GM23248 (cell line): ENCODE measurements at places on chromosomes 5 and 9. TPM values are rescaled to one million over a fixed set of nuclear protein-coding genes. Genes with fewer than 3 reads are reported as not detected.

GRCh38 chr5:158140120-158140731, 281.3 kb upstream of the CLINT1 start:
- no peaks in the 10 kb centered on the region for H3K36me3 ChIP-seq
- peaks cover 41% of the 10 kb centered on the region for H3K4me1 ChIP-seq
- H3K4me3 ChIP-seq, result no peak overlapping the region
- H3K27ac ChIP-seq, result peak overlapping the region; percentile 81

- no peak for DNase-seq
- no peak overlapping the region for H3K27ac ChIP-seq
- H3K36me3 ChIP-seq, result no peaks in the 10 kb centered on the region
- H3K27me3 ChIP-seq, result no peaks in the 10 kb centered on the region
Observed at GRCh38 chr5:40502736-40503135, 177.0 kb upstream of the PTGER4 start.

DNA sequence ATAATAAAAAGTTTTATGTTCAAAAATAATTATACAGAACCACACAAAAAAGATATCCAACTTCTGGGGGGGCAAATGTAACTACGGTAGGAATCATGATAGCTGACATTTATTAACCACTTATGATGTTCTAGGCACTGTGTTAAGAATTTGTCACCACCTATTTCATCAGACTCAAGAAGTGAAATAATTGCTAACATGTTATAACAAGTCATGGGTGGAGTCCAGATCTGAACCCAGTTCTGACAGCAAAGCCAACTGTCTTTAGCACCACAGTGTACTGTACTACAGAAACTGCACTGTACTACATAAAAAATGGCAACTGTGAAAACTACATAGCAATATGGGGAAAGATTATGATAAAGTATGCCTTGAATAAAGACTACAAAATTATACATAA, 3.0 kb upstream of the SAP30L start:
- H3K36me3 ChIP-seq, result peaks cover 4% of the 10 kb centered on the region; the same call in 1 of the 2 replicates
- no peak for DNase-seq
- no peak overlapping the region for H3K27ac ChIP-seq

- no peak overlapping the region for H3K4me3 ChIP-seq
- no peak for DNase-seq
- H3K36me3 ChIP-seq, result no peaks in the 10 kb centered on the region
- H3K4me1 ChIP-seq, result peaks cover 31% of the 10 kb centered on the region
- H3K27me3 ChIP-seq, result no peaks in the 10 kb centered on the region
Observed at GRCh38 chr9:35938474-35939356, 19.2 kb downstream of the OR2S2 start.

GRCh38 chr9:1882711-1883403, 132.3 kb upstream of the SMARCA2 start:
- no peak for DNase-seq
- no peaks in the 10 kb centered on the region for H3K4me1 ChIP-seq
- no peaks in the 10 kb centered on the region for H3K36me3 ChIP-seq
- no peak overlapping the region for H3K4me3 ChIP-seq

- DNase-seq, result no peak
- H3K27ac ChIP-seq, result no peak overlapping the region
- H3K27me3 ChIP-seq, result no peaks in the 10 kb centered on the region
- no peaks in the 10 kb centered on the region for H3K4me1 ChIP-seq
- H3K4me3 ChIP-seq, result no peak overlapping the region
Observed at GRCh38 chr5:44847206-44847852, 38.6 kb downstream of the MRPS30 start.

- no peak for DNase-seq
- H3K27ac ChIP-seq, result no peak overlapping the region
- H3K4me1 ChIP-seq, result no peaks in the 10 kb centered on the region
- H3K36me3 ChIP-seq, result no peaks in the 10 kb centered on the region
- no peak overlapping the region for H3K4me3 ChIP-seq
Observed at GRCh38 chr5:133556551-133556950, 55.8 kb downstream of the FSTL4 start.

GRCh38 chr5:124477062-124477461, 269.4 kb downstream of the ZNF608 start:
- no peak overlapping the region for H3K27ac ChIP-seq
- H3K36me3 ChIP-seq, result no peaks in the 10 kb centered on the region
- H3K4me1 ChIP-seq, result no peaks in the 10 kb centered on the region
- DNase-seq, result no peak
- no peak overlapping the region for H3K4me3 ChIP-seq

The MVB12B gene
- 5.5 and 8.3 TPM in 2 replicates for total RNA-seq

The LCN1 gene
- total RNA-seq, result not detected in 2 replicates

The ALDH1A1 gene
- not detected in 2 replicates for total RNA-seq

The PCDHGA5 gene
- 0.86 and 1.3 TPM in 2 replicates for total RNA-seq

DNA sequence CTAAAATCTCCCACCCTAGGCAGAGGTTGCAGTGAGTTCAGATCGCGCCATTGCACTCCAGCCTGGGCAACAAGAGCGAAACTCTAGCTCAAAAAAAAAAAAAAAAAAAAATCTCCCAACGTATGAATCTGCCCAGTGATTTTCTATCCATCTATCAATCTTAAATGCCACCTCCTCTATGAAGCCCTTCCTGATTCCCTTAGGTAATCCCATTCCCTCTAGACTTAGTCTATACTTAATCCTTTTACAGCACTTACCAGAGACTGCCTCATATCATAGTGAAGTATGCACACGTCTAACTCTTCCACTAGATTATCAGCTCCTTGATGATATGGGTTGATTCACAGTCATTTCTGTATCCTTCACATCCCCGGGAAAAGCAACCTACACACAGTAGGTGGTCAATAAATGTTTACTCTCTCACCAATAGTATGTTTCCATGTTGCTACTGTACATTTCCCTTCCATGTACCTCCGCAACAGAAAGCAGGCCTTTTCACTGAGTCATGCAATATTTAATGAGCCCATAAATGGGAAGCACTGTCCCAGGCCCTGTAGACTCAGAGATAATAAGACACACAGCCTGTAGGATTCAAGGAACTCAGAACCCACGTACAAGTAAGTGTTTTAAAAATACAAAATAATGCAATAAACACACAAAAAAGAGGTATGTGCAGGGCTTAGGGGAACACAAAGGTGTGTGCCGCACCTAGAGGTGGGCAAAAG, 1.2 kb downstream of the DROSHA start:
- H3K4me3 ChIP-seq, result peak overlapping the region; percentile 98
- H3K36me3 ChIP-seq, result peaks cover 32% of the 10 kb centered on the region
- peak; percentile 31 for DNase-seq
- no peak overlapping the region for H3K27ac ChIP-seq

DNA sequence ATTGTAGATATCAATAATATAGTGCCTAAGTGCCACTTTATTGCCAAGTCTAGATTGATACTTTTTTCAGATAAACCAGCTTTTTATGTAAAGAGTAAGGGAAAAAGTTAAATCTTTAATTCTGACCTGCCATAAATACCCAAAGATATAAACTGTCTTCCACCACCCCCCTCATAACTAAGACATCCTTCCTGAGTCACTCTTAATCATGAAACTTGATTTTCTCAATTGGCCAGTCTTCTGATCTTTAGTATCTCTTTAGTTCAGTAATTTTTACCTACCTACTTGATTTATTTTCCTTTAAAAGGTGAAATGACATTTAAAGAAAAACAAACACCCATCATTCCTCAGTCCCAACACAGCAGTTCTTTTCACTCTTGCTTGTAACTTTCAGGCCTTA, 21.8 kb downstream of the C5orf22 start:
- H3K4me3 ChIP-seq, result no peak overlapping the region
- peaks cover 33% of the 10 kb centered on the region for H3K36me3 ChIP-seq
- H3K27me3 ChIP-seq, result no peaks in the 10 kb centered on the region
- no peak overlapping the region for H3K27ac ChIP-seq

DNA sequence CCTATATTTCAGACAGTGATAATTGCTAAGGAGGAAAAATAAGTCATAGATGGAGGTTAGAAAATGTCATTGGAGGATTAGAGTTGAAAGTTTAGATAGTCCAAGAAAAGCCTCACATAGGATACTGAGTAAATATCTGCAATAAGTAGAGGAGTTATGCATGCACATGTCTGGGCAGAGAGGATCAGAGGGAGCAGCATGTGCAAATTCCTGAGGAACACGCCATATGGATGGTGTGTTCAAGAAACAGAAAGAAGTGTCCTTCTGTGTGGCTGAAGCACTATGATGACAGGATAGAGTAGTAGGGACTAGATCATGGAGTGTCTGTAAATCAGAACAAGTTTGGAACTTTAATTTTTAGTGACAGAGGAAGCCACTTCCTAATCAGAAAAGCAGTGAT, 52.2 kb downstream of the SGCD start:
- H3K27ac ChIP-seq, result no peak overlapping the region
- peaks cover 33% of the 10 kb centered on the region for H3K4me1 ChIP-seq
- no peak overlapping the region for H3K4me3 ChIP-seq
- no peak for DNase-seq
- no peaks in the 10 kb centered on the region for H3K27me3 ChIP-seq

DNA sequence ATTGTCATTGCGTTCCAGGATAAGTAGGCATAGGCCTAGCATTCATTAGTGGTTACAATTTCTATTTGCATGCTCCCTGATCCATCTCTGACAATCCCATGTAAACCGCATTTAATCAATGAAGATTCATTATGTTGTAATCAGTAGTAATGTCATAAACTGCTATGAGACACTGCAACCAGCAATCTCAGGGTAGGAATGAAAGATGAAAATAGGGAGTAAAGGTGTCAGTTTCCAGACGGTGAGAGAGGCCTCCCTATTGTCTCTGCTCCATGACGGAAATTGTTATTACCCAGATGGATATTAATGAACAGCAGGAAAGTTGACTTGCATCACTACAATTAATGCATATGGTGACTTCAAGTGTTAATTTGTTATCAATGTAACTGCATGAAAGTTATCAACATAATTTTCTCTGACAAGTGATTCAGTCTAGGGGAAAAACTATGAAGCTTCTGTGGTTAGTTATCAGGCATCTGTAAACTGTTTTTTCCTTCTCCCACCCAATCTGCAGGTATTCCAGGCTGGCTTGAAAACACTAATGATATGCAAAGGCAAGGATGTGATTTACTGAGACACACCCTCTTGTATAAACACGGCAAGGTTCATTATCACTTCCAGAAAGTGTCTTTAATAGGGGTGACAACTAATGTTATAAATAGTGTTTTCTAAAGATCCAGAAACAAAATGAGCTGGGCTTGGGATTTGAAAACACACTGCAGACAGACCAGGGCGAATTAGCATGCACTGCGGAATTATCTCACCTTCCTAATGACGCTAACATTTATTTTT, 73.5 kb downstream of the ZNF622 start:
- no peaks in the 10 kb centered on the region for H3K4me1 ChIP-seq
- DNase-seq, result no peak
- no peak overlapping the region for H3K4me3 ChIP-seq

The NTRK2 gene
- total RNA-seq, result not detected in 2 replicates

GRCh38 chr9:81607593-81608288, 81.6 kb downstream of the TLE1 start:
- H3K27me3 ChIP-seq, result no peaks in the 10 kb centered on the region
- H3K4me3 ChIP-seq, result no peak overlapping the region
- no peak overlapping the region for H3K27ac ChIP-seq
- H3K4me1 ChIP-seq, result peaks cover 14% of the 10 kb centered on the region
- DNase-seq, result no peak

DNA sequence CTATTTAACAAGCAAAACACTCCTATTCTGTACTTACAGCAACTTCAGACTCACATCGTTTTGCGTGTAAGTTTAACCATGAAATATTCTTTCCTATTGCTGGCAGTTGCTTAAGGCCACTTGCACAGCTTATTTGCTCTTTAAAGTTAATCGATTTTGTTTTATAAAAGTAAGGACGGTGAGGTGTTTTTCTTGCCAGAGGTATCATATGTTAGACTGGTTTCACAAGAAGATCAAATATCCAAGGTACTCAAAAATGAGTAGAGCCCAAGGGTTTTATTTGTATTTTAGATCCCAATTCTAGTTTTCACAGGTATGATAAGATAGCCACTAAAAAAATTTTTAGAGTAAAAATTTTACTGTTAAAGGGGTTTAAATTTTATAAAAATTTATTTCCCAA, 16.2 kb downstream of the CLINT1 start:
- H3K27me3 ChIP-seq, result no peaks in the 10 kb centered on the region
- no peak for DNase-seq
- H3K27ac ChIP-seq, result no peak overlapping the region
- no peak overlapping the region for H3K4me3 ChIP-seq
- no peaks in the 10 kb centered on the region for H3K4me1 ChIP-seq

GRCh38 chr5:178483620-178484019, 106.6 kb downstream of the COL23A1 start:
- no peaks in the 10 kb centered on the region for H3K36me3 ChIP-seq
- H3K4me3 ChIP-seq, result no peak overlapping the region
- no peaks in the 10 kb centered on the region for H3K27me3 ChIP-seq
- no peak for DNase-seq
- no peak overlapping the region for H3K27ac ChIP-seq

- H3K27me3 ChIP-seq, result no peaks in the 10 kb centered on the region
- peaks cover 40% of the 10 kb centered on the region for H3K4me1 ChIP-seq
- no peak overlapping the region for H3K4me3 ChIP-seq
- H3K27ac ChIP-seq, result no peak overlapping the region
- H3K36me3 ChIP-seq, result no peaks in the 10 kb centered on the region
- no peak for DNase-seq
Observed at GRCh38 chr5:94693845-94694370, 75.4 kb downstream of the SLF1 start.

GRCh38 chr9:135082536-135082935, 4.9 kb upstream of the OLFM1 start:
- no peak for DNase-seq
- no peaks in the 10 kb centered on the region for H3K36me3 ChIP-seq
- 0 out of 2 replicates have a peak, but pooled peaks cover 5% of the 10 kb centered on the region for H3K4me1 ChIP-seq
- H3K4me3 ChIP-seq, result no peak overlapping the region
- H3K27ac ChIP-seq, result no peak overlapping the region

GRCh38 chr9:126854734-126855133, 5.7 kb upstream of the ZBTB34 start:
- peaks cover 31% of the 10 kb centered on the region for H3K27me3 ChIP-seq
- no peak overlapping the region for H3K27ac ChIP-seq
- H3K4me1 ChIP-seq, result no peaks in the 10 kb centered on the region
- H3K36me3 ChIP-seq, result no peaks in the 10 kb centered on the region

The TMEM174 gene
- total RNA-seq, result not detected in 2 replicates

The FABP6 gene
- not detected in 2 replicates for total RNA-seq

DNA sequence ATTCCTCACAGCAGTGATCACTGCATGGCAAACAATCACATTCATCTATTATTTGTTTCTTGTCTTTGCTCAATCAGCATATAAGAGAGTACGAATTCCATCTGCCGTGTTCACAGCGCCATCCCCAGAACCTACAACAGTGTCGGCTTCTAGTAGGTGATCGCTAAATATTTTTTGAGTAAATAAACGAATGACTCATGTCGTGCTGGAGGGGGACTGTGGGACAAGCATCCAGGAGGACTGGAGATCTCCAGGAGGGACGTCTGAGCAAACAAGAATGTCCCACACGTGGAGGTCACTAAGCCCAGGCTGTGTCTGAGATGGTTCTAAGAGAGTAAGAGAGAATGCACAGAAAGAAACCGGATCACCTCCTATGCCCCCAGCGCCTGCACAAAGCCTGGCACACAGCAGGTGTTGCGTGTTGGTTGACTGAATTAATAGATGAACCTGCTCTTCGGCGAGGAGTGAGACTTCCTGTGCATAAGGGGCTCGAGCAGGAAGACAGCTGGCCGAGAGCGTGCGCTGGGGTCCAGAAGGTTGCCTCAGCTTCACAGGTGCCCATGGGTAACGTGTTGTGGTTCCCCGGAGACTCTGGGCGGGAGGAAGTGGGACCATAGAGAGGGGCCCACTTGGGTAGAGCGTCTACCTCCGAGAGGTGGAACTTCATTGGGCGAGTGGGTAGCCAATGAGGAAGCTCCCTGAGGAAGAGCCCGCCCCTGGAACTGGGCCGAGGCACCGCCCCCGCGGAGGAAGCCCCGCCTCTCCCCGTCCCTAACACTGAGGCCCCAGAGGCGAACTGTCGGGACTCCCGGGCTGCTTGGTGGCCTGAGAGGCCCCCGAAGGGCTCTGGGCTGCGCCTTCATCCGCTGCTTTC, 193.0 kb downstream of the MELK start:
- no peaks in the 10 kb centered on the region for H3K4me1 ChIP-seq
- no peaks in the 10 kb centered on the region for H3K36me3 ChIP-seq
- peaks cover 22% of the 10 kb centered on the region for H3K27me3 ChIP-seq
- peak; percentile 41 for DNase-seq
- peak overlapping the region; percentile 26 for H3K4me3 ChIP-seq
- no peak overlapping the region for H3K27ac ChIP-seq
